ENCODE measurements at places on chromosomes 11 and 22. TPM values are rescaled to one million over a fixed set of nuclear protein-coding genes. Genes with fewer than 3 reads are reported as not detected.

DNA sequence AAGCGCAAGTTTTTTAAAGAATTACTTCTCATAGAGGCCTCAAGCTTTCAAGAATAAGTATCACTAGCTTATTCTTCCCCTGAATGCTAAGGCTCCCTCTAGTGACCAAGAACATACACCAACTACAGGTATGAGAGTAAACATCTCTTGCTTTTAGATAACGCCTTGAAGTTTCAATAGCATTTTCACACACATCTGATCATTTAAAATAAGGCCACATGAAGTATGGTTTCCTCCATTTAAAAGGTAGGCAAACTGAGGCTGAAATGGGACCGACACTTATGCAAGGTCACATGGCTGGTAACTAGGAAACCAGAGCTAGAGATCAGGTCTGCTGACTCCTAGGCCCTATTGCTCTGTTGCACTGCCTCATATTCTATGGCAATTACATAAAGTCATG is 66.5 kb downstream of the CCDC34 start:
- peak; percentile 71 for DNase-seq

- no peak for DNase-seq
Observed at GRCh38 chr22:19128946-19129727, 2.0 kb upstream of the TSSK2 start.

DNA sequence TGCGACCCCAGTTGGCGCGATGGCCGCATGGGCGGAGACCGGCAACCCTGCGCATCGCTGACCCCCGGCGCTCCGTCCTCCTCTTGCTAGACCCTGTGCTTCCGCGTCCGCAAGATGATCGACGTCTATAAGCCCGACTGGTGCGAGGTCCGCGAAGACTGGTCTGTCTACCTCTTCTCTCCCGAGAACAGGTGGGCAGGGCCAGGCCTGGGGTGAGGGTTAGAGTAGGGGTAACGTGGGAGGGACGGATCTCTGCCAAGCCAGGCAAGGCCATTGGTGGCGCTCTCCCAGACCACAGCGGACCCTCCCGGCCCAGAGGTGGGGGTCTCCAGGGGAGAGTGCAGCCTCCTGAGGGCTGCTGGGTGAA is 92.1 kb downstream of the CACNA1I start:
- DNase-seq = no peak

DNA sequence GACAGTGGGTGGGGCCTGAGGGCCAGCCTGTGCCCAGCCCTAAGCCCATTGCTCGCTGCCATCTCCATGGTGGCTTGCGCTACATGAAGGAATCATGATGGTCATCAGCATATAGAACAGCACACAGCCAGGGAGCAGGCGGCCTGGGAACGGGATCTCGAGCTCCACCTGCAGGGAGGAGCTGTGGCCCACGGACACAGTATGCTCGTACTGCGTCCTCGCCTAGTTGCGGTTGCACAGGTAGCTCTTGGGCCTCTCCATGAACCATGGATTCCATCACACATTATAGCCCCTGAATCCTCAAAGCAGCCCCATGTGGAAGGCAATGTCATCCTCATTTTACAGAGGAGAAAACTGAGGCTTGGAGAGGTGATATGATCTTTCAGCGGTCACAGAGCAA is 15.1 kb downstream of the SEC14L4 start:
- DNase-seq = peak; percentile 25

- DNase-seq = peak; percentile 88
Observed at GRCh38 chr11:33687733-33688479, 12.7 kb downstream of the C11orf91 start.

DNA sequence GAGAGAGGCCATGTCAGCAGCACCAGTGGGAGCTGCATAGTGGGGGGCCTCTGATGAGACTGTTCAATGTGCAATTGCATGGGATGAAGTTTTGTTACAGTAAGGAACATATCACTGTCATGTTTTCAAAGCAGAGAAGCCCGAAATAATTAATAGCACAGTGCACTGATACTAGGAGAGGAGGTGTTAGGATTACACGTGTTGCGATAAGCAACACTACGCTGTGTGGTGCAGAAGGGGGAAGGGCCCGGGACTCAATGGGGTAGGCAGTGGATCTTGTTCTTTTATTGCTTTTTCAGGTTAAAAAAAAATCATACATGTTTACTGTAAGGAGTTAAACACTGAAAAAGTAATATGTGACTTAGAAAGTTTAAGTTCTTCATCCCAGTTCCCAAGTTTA is 29.2 kb downstream of the TCIRG1 start:
- no peak for DNase-seq

DNA sequence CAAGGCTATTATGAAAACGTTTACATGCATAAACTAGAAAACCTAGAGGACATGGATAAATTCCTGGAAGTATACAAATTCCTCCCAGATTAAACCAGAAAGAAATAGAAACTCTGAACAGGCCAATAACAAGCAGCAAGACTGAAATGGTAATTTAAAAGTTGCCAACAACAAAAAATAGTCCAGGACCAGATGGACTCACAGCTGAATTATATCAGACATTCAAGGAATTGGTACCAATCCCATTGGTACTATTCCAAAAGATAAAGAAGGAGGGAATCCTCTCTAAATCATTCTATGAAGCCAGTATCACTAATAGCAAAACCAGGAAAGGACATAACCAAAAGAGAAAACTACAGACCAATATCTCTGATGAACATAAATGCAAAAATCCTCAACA is 236.0 kb downstream of the DLG2 start:
- DNase-seq = no peak

DNA sequence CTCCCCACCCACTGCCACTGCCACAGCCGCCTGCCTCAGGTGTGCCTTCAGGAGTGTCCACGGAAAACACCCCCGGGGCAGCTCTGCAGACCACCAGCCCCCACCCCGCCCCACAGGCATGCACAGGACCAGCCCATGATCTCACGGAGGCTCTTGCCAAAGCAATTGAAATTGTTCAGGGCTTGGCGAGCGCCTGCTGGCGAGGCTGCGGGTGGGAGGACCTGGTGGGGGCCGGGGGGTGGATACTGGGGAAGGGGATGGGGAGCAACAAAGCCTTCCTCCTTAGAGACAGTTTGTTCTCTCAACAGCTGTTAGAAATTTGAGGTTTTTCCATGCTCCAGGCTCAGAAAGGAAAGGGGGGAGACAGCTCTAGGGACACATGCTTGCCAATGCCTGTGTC is 274.7 kb downstream of the MN1 start:
- no peak for DNase-seq

DNA sequence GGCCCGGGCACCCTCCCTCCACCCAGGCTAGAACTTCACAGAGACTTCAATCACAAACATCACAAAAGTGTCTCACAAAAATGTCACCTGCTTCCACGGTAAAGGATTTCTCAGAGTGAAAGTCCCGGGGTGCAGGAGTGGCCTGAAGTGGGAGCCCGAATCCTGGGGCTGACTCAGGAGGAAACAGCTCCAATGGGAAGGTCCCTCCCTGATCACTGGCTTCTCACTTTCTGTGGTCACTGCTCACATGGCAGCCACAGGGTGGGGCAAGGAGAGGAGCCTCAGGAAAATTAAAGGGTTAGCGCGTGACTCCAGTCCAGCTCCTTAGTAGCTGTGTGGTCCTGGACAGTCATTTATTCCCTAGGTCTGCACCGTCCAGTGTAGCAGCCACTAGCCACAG is 564.5 kb upstream of the B3GAT1 start:
- no peak for DNase-seq

DNA sequence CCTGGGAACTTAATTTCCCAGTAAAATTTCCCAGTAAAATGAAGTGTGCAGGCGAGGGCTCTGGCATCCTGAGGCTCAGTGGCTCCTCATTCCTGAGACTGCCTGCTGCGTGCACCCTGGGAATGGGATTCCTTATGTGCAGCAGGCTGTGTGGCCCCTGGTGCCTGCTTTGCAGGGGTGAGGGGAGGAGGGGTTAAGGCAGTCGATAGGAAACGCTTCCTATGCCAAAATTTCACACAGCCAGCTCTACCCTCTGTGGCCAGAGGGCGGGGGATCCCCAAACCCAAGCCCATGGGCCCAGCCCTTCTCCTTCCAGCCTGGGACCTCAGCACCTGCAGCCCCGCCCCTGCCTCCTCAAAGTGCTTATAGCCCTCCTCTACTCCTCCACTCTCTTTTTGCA is 12.1 kb upstream of the BAIAP2L2 start:
- DNase-seq = no peak

The OR5P2 gene
- not detected for total RNA-seq

The PATE4 gene
- not detected for total RNA-seq

The DBX1 gene
- not detected for total RNA-seq

The ROBO3 gene
- total RNA-seq = 17.2 TPM

The C11orf97 gene
- total RNA-seq = not detected

All from dermis blood vessel endothelial cell (primary cell).